Urinary bladder (tissue), 4 donors: ENCODE measurements at places on chromosomes 1 and 21. TPM values are rescaled to one million over a fixed set of nuclear protein-coding genes. Genes with fewer than 3 reads are reported as not detected.

DNA sequence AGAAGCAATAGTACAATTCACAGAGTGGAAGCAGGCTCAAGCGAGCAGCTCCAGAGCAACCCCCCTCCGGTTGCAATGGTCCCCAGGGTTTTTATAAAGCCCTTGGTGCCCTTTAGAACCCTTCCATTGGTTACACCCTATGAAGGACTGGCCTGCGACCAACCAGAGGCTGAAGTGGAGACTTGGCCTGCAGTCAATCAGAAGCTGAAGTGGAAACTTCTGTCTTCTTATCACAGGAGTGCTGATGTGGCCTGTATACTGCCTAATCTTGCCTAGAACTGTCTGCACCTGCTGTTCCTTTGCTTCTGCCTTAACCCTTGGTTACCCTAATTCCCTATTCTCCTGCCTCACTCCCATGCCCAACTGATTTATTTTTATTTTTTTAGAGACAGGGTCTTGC, 15.4 kb upstream of the FRRS1 start:
- DNase-seq, result no peak

GRCh38 chr1:150102986-150103385, 35.4 kb downstream of the VPS45 start:
- DNase-seq, result no peak

GRCh38 chr21:35086357-35086756, 37.3 kb upstream of the RUNX1 start:
- no peak for DNase-seq

The JAK1 gene
- 86.8 TPM for polyA plus RNA-seq

- no peak for DNase-seq
Measured at GRCh38 chr21:26148840-26149354, 21.7 kb downstream of the APP start.

GRCh38 chr1:116855191-116855619, 54.5 kb upstream of the PTGFRN start:
- no peak for DNase-seq
